Effector memory CD4-positive, alpha-beta T cell (primary cell): ENCODE measurements at places on chromosomes 5 and 9.

GRCh38 chr5:3107156-3107611 lies 355.7 kb upstream of the IRX2 start:
- DNase-seq: no peak

DNA sequence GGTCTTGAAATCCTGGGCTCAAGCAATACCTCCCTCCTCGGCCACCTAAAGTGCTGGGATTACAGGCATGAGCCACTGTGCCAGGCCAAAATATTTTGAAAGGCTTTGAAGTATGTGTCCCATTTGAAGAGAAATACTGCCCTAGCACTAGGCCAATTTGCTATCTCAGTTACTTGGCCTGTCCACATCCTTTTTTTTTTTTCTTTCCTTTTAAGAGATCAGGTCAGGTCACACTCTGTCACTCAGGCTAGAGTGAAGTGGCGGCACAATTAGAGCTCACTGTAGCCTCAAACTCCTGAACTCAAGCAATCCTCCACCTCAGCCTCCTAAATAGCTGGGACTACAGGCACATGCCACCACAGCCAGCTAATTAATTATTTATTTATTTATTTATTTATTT lies 84.2 kb downstream of the NR6A1 start:
- DNase-seq: no peak

- no peak for DNase-seq
These were observed 20.5 kb upstream of the FER start for GRCh38 chr5:108727236-108727650.

- DNase-seq: no peak
These were observed 314.3 kb upstream of the CHD1 start for GRCh38 chr5:99243111-99243510.

DNA sequence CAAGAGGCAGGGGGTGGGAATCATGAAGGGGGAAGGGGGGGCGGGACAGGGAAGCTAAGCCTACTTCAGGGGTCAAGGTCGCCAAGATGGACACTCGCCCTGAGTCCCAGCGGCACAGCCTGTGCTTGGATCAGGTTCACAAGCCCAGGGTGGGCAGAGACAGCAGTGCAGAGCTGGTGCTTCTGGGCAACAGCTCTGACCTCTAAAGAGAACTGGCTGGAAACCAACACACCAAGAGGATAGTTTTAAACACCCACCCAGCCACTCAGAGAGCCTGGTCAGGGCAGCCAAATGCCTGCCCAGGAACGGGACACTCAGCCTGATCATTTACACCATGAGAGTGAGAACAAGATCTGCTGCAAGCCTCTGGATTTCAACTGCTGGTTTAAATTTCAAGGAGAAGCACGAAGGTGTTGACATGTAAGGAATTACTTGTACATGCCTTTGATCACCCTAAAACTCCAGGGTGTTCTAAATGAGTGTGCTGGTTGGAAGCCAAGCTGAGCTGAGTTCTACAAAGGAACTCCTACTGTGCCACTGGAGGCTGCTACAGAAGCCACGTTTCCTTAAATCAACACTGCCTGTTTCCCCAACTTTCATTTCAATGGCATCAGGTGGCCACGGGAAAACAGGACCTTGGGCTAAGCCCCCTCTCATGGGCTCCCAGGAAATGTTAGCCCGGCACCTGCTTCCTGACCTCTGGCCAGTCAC lies 91.5 kb downstream of the TTLL11 start:
- no peak for DNase-seq

DNA sequence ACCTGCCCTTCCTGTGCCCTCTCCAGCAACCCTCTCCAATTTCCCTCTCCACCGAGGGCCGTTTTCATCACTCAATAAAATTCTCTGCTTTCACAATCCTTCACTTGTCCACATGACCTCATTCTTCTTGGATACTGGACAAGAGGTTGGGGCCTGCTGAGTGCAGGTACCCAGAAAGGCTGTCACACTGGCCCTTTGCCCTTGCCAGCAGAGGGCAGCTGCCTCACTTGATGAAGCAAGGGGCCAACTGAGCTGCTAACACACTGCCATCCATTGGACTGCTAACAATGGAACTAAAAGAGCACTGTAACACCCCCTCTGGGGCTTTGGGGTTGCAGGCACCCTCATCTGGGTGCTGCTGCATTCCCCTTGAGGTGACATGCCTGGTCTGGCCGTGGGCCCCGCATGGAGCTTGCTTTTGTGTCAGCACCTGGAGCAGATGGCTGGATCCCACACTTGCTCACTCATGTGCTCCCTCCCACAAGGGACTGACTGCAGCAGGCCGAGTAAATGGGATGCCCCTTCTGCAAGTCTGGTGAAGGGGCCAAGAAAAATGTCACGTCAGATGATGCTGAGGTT lies 308.1 kb upstream of the ADCY2 start:
- DNase-seq: no peak

- no peak for DNase-seq
These were observed 1109.3 kb downstream of the MAT2B start for GRCh38 chr5:164614707-164615106.

- DNase-seq: no peak
These were observed 631.9 kb downstream of the PRELID2 start for GRCh38 chr5:145203193-145203592.

DNA sequence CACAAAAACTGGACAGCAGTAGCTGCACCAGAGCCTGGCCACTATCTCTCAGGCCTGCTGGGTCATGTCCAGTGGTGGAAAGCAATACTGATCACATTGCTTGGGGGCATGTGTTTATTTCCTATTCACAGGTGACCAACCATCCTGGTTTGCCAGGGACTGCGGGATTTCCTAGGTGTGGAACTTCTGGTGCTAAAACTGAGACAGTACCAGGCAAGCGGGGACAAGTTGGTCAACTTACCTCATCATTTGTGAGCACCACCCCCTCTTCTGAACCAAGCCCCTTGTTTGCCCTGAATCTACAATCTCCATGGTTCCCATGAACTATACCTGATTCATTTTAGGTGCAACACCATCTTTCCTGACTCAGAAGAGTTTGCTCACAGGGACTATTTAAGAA lies 81.3 kb downstream of the TNC start:
- DNase-seq: no peak

- no peak for DNase-seq
These were observed 312.5 kb downstream of the ACTL7B start for GRCh38 chr9:108543251-108543778.

GRCh38 chr9:106403081-106403480 lies 459.9 kb upstream of the ZNF462 start:
- DNase-seq: no peak

GRCh38 chr9:135066291-135066690 lies 21.2 kb upstream of the OLFM1 start:
- DNase-seq: no peak

DNA sequence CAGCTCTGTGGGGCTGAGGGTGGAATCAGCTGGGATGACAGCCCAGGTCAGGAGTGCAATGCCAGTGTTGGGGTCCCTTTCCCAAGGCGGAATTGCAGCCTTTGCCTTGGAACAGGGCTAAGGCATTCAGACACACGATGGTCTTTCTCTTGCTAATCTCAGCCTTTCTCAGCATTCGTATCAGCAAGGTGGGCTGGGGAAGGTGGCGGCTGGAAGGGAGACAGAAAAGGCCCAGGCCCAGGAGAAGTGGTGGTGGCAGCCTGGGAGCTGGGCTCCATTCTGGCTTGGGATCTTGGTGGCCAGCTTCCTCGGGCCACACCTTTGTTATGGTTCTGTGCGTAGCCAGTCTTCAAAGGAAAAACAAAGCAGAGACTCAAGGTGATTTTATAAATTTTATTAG lies 1.1 kb upstream of the ARHGEF28 start:
- no peak for DNase-seq

- no peak for DNase-seq
These were observed 31.5 kb downstream of the MED27 start for GRCh38 chr9:132048201-132048600.

DNA sequence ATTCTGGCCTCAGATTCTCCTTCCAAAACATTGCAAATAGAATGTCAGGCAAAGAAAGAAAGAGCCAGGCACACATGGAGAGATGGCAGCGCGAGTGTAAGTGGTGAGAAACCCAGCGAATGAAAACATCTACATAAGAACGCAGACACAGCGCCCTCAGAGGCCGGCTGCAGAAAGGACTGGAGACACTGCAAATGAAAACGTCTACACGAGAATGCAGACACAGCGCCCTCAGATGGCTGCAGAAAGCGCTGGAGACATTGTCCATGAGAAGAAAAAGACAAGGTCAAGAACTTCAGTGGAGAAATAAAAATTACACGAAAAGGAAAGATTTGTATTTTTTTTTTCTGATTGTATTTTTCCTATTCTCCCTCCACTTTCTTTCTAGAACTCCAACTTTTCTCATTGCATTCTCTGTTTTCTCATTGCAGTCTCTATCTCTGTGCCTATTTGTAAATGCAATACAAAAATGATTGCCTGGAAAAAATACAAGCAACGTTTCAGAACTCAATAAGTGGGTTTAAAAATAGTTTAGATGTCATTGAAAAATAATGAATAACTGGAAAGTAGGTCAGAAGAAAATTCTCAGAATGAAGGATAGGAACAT lies 117.9 kb upstream of the LPCAT1 start:
- peak; percentile 52 for DNase-seq

- DNase-seq: no peak
These were observed 598.7 kb upstream of the SGCD start for GRCh38 chr5:155728146-155728856.
